COLO829 (cell line): ENCODE measurements at places on chromosomes 11 and 22.

- DNase-seq, result no peak
Observed at GRCh38 chr11:130725421-130726233, 190.7 kb downstream of the SNX19 start.

DNA sequence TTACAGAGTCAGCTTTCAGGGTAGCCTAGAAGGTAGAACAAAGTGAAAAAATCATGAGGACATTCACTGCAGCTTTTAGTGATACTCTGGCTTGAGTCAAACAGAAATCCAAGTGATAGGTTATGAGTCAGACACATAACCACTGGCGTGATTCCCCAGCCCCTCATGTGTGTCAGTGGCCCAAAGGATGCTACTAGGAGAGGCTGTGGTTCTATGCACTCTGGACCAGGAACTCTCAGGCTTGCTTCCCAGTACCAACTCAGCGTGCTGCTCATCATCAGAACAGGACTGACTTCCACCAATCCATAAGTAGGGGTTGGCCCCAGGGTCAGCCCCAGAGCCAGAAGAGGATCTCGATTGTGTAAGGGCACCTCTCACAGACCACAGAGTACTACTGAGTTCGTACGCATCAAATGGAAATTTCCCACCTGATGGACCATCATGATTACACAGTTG lies 116.8 kb downstream of the MED15 start:
- no peak for DNase-seq

GRCh38 chr11:125221461-125221860 lies 56.9 kb downstream of the PKNOX2 start:
- no peak for DNase-seq

DNA sequence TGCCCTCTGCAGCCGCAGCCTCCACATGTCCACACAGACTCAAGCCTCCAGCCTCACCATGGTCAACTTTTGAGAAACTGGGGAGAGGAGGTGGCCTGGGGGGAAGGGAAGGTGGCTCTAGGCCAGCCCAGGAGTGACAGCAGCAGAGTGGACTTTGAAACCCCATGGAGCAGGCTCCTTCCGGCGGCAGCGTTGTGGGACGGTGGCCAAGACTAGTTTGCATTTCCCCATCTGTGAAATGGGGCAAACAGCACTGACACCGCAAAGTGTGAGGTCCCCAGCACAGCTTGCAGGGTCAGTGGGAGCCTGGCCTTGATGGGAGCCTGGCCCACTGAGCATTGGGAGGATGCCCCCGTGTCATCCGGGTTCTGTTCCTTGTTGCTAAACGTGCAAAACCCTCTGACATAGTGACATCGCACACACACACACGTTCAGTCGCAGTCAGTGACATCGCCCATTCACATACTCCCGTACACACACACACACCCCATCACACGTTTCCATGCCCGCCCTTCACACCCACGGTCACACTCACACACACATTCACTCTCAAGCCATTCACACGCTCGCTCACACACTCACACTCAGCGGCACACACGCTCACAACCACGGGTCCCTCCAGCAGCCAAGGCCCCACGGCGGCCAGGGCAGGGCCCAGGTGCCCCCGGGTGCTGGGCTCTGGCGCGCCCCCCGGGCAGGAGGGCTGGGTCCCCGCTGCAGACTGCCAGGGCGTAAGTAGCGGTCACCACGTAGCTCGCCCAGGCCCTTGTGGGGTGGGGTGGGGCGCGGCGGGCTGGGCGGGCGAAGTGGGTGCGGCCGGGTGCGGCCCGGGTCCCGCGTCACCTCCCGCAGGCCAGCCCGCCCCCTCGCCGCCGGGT lies 585 bp downstream of the CYB5R3 start:
- no peak for DNase-seq
